ENCODE measurements at places on chromosomes 3 and 15. TPM values are rescaled to one million over a fixed set of nuclear protein-coding genes. Genes with fewer than 3 reads are reported as not detected.

The NR2E3 gene
- not detected for polyA plus RNA-seq

The TMC3 gene
- not detected for polyA plus RNA-seq

The CSPG4 gene
- polyA plus RNA-seq, result not detected

The PRR20G gene
- not detected for polyA plus RNA-seq

The GOLGA8T gene
- not detected for polyA plus RNA-seq

The ANO10 gene
- polyA plus RNA-seq, result 24.8 TPM

The UBAP1L gene
- 3.0 TPM for polyA plus RNA-seq

The ANKRD34C gene
- polyA plus RNA-seq, result not detected

The PATL2 gene
- polyA plus RNA-seq, result 1.8 TPM

The COMMD2 gene
- polyA plus RNA-seq, result 74.4 TPM

The GOLGA8A gene
- polyA plus RNA-seq, result 14.8 TPM

The SNAPC5 gene
- 13.1 TPM for polyA plus RNA-seq

The SLC25A26 gene
- 11.6 TPM for polyA plus RNA-seq

The PRSS50 gene
- not detected for polyA plus RNA-seq

The ZCWPW2 gene
- 0.41 TPM for polyA plus RNA-seq

All from CD14-positive monocyte (primary cell).